ENCODE measurements at places on chromosomes 6 and 20. TPM values are rescaled to one million over a fixed set of nuclear protein-coding genes. Genes with fewer than 3 reads are reported as not detected.

GRCh38 chr6:30829033-30829432 lies 55.3 kb upstream of the DDR1 start:
- DNase-seq: no peak

Gene PRSS16
- total RNA-seq: 4.3 TPM

Gene PHACTR1
- total RNA-seq: 13.2 TPM

GRCh38 chr6:8780653-8781052 lies 345.3 kb upstream of the SLC35B3 start:
- DNase-seq: no peak

Gene IRF4
- not detected for total RNA-seq

Gene PLEKHG1
- 2.8 TPM for total RNA-seq

- DNase-seq: no peak
Measured at GRCh38 chr6:37010402-37010892, 5.0 kb downstream of the FGD2 start.

DNA sequence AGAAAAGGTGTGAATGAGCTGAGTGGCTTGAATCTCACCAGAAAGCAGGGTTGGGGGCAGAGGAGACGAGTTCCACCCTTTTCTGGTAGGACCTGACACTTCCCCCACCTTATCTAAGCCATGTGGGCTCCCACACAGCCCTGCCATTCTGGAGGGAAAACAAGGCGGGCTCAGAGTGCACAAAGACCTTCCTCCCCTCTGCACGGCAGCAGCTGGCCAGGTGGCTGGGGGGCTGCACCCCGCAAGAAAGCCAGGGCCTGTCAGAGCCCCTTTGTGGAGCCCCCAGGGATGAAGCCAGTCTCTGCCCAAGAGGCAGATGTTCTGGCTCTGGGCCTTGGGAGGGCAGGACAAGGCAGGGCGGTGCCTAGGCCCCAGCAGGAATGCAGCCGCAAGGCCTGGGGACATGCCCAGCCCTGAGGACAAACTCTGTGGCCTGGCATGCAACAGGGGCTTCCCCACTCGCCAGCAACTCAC lies 48.4 kb upstream of the DSN1 start:
- DNase-seq: peak; percentile 38

Gene CALHM4
- total RNA-seq: not detected

- no peak for DNase-seq
Measured at GRCh38 chr6:7819431-7820015, 91.1 kb downstream of the TXNDC5 start.

- peak; percentile 40 for DNase-seq
Measured at GRCh38 chr6:31597006-31597405, 4.2 kb upstream of the NCR3 start.

- no peak for DNase-seq
Measured at GRCh38 chr20:62025832-62026563, 39.7 kb downstream of the TAF4 start.

DNA sequence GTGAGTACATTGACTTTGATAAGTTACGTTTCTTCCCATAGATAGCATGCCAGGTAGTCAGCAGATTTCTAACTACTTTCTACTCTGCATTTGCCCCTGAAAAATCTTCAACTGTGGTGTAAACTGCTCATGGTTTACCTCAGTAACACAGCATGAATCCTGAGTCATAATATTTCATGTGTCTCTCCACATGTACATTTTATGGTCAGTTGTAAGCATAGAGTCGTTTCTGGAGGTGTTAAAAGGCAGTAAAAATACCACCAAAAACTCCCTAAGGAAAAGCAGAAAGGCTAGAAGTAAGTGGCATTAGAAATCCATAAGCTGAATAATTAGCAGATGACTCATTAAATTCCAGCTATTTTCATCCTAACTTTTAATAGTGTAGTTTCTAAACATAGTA lies 4.1 kb upstream of the GPR63 start:
- DNase-seq: no peak

GRCh38 chr20:19304886-19305415 lies 92.5 kb downstream of the SLC24A3 start:
- DNase-seq: no peak

GRCh38 chr20:59765599-59766177 lies 161.3 kb downstream of the PHACTR3 start:
- no peak for DNase-seq

GRCh38 chr6:24568683-24569082 lies 73.9 kb downstream of the ALDH5A1 start:
- no peak for DNase-seq

Gene DACT2
- total RNA-seq: not detected
